A549 treated with GW870086 at 1 μM for 4 hours (cell line): ENCODE measurements at places on chromosomes 1 and 21. TPM values are rescaled to one million over a fixed set of nuclear protein-coding genes. Genes with fewer than 3 reads are reported as not detected.

Gene MRAP
- total RNA-seq: not detected in 5 replicates

Gene TDRD5
- 0.05 to 0.11 TPM (median 0.08 TPM) in 3 of 5 replicates, not detected in the others for total RNA-seq

Gene FNDC5
- 0.32 to 0.74 TPM (median 0.62 TPM) in 5 replicates for total RNA-seq

Gene SPRR1A
- total RNA-seq: not detected in 5 replicates

Gene PHC2
- 107 to 127 TPM (median 122 TPM) in 5 replicates for total RNA-seq

Gene RCAN3
- 12.2 to 16.2 TPM (median 15.0 TPM) in 5 replicates for total RNA-seq

Gene FLVCR1
- 12.8 to 20.5 TPM (median 18.5 TPM) in 5 replicates for total RNA-seq

Gene TLR5
- 0.05 to 0.58 TPM (median 0.24 TPM) in 5 replicates for total RNA-seq

Gene CNR2
- total RNA-seq: 0.02 TPM in 1 of 5 replicates, not detected in the others

Gene LAD1
- 0.61 to 1.1 TPM (median 0.80 TPM) in 5 replicates for total RNA-seq

Gene SLC16A4
- total RNA-seq: 26.3 to 41.1 TPM (median 37.0 TPM) in 5 replicates

Gene SMIM34
- total RNA-seq: not detected in 5 replicates

Gene GSTM3
- total RNA-seq: 21.5 to 28.1 TPM (median 24.6 TPM) in 5 replicates

Gene STYXL2
- not detected in 5 replicates for total RNA-seq

Gene BTG3
- 22.1 to 30.4 TPM (median 27.7 TPM) in 5 replicates for total RNA-seq

Gene TRIM62
- total RNA-seq: 1.9 to 2.5 TPM (median 2.3 TPM) in 5 replicates

Gene HSPB7
- total RNA-seq: 0.06 to 0.26 TPM (median 0.11 TPM) in 3 of 5 replicates, not detected in the others
